ENCODE measurements at places on chromosomes 4 and X. TPM values are rescaled to one million over a fixed set of nuclear protein-coding genes. Genes with fewer than 3 reads are reported as not detected.

DNA sequence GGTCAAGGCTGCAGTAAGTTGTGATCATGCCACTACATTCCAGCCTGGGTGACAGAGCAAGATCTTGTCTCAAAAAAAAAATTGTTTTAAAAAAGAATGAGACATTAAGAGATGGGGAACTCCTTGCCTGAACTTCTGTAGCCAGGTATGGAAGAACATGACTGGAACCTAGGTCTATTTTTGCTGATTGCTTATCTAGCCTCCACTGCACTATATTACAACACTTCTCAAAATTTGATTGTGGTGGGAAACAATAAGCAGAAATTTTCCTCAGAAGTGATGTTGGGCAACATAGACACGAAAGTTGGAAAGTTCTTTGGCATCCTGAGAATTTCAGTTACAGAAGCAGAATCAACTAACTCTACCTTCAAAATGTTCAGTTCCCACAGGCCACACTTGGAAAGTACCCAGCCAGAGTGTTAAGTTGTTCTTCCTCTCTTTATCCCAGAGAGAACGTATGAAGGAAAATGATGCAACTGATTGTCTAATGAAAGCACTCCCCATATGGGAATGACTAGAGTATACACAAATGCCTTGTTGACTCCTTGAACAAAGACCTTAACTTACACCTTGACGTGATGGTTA lies 50.0 kb downstream of the LUZP4 start:
- DNase-seq, result peak; percentile 64

GRCh38 chrX:21734175-21734574 lies 23.7 kb downstream of the SMPX start:
- no peak for DNase-seq

- peak; percentile 62 for DNase-seq
These were observed 41.7 kb downstream of the FGFRL1 start for GRCh38 chr4:1053080-1053661.

Gene ZNF732
- 0.64 TPM for total RNA-seq

Gene PDK3
- 4.5 TPM for total RNA-seq
